ENCODE measurements at places on chromosomes 12 and 14.

DNA sequence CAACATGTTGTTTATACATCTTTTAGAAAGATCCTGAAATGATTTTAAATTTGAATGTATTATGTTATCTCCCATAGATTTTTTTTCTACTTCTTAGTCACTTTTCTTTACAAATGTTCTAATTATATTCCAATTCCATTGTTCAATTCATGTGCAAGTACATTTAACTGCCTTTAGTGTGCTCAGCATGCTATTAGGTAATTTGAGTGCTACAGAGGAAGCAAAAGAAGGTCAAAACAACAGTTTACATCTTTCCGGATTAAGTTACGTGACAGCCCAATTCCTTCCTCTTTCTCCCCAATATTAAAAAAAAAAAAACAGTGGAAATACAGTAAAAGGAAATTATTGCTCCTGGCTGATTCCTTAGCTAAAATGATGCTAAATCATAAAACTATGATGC lies 98.3 kb downstream of the RTN1 start:
- no peak for DNase-seq

- no peak for DNase-seq
Measured at GRCh38 chr14:51240804-51241380, 845 bp downstream of the TMX1 start.

DNA sequence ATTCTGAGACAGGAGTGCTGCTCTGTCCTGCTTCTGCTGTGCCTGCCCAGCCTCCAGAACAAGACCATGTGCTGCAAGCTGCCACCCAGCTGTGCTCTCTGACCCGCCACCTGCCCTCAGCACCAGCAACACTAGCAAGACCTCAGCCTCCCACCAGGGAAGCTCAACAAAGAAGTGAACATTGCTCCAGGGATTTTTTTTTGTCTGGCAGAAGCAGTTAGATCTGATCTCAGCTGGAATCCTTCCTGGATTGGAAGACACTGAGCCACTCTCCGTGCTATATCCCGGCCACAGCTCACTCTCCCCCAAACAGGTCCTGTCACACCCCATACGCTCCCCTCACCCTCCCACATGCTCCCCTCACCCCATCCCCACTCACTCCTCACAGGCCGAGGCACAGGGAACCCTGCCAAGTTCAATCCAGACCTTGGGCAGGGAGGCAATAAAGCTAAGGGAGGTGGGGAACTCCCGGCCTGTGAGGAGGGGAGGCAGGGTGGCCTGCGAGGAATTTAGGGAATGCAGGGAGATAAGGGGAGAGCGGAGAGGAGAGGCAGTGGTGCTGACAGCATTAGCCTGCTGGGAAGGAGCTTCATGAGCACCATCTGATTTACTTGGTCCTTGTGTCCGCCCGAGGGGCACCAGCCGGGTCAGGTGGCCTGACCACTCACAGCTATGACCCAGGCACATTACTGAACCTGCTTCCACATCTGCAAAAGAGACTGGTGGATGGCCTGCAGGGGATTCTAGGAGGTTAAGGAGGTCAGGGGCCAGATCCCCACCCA lies 29.7 kb downstream of the CCDC85C start:
- peak; percentile 77 for DNase-seq

DNA sequence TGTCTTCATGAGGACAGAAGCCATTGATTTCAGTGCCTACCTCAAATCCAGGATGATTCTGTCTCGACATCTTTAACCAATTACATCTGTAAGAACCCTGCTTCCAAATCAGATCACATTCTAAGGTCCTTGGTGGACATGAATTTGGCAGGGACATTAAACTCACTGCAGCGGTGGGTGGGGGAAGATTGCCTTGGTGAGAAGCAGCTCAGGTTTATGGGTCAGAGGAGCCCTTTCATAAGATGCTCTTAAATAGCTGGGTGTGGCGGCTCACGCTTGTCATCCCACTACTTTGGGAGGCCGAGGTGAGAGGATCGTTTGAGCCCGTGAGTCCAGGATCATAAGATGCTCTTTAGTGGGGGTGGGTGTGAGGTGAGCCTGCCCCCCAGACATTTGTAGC lies 42.9 kb downstream of the ELK3 start:
- no peak for DNase-seq

DNA sequence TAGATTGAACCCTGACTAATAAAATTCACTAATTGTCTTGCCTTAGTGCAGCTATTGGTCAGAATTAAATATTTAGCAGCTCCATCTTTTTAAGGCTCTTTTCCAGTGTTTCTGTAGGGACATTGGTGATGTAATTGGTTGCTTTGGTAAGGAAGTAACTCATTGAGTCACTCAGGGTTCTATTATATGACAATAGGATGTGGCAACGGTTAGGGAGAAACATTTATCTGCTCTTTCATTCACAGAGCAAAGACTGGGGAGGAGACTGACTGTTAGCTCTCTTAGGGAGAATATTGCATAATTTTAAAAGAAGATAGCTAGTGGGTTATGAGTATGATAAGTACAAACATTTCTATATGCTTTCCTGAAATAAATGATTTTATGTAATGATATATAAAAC lies 616.5 kb downstream of the TRHDE start:
- DNase-seq = no peak

DNA sequence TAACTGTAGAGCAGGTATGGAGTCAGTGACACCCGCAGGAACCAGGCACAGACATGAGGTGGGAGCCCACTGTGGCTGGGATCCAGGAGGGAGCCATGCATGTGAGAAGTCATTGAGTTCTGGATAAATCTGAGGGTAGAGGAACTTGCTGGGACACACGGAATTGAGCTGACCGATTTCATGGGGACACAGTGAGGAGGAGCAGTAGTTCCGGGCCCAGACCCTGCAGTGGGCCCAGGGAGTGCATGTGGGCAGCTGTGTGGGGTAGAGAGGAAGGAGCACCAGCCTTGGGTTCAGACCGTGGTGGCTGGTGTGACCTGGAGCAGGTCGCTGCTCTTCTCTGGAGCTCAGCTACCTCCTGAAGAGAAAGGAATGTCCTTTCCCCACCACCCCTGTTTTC lies 8.4 kb downstream of the SERPINA3 start:
- no peak for DNase-seq

DNA sequence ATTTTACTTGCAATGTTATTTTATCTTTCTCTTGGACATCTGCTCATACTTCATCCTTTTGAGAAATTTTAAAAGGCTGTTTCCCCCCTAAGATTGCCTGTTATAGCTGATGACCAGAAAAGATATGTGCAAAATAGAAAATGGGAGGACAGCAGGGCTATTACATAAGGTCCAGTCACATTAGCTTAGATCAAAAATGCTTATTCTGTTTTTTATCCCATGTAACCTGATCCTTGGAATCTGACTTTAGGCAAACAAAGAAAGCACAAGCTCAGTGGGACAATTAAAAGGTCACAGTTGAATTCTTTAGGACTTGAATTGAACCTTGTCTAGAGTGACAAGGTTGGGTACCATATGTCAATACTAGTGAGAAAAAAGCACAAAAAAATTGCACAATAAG lies 65.1 kb upstream of the TRHDE start:
- no peak for DNase-seq

GRCh38 chr12:24049728-24050127 lies 100.3 kb upstream of the SOX5 start:
- DNase-seq = no peak

- no peak for DNase-seq
Measured at GRCh38 chr12:71763677-71764379, 9.2 kb downstream of the RAB21 start.
